Kidney tubule cell (primary cell): ENCODE measurements at places on chromosomes 6 and 20.

DNA sequence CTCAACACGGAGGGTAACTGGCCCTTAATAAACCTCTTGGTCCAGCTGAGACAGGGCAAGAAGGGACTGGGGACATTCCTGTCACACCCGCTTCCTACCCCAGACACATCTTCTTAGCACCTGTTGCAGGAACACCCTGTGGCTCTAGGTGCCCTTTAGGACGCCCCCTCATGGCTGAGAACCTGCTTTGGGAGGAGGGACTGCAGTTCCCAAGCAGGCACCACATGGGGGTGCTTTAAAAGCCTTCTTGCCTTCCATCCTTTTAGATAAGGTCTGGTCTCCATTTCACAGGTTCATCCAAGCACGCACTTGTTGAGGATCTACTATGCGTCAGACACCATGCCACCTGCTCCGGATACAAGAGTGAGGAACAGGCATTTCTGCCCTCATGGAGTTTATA, 26.6 kb downstream of the NSFL1C start:
- DNase-seq = peak; percentile 44

GRCh38 chr6:24431045-24431451, 28.3 kb downstream of the MRS2 start:
- peak; percentile 64 for DNase-seq

- DNase-seq = no peak
These were observed 43.0 kb upstream of the RANBP9 start for GRCh38 chr6:13754644-13755043.

DNA sequence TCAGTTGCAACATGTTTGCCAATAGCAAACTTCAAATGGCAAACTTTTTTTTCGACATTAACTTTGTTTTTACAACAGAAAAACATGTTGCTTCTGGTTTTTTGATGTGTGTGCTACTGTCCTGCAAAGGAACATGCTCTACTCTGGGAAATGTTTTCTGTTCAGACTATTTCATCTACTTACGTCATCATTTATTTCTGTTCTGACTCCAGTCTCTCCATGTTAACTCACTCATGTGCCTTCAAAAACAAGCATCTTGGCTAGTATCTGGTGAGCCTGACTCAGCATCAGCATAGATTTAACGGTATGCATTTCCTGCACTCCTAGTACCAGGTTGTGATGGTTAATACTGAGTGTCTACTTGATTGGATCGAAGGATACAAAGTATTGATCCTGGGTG, 36.1 kb upstream of the MAP7 start:
- DNase-seq = peak; percentile 63

DNA sequence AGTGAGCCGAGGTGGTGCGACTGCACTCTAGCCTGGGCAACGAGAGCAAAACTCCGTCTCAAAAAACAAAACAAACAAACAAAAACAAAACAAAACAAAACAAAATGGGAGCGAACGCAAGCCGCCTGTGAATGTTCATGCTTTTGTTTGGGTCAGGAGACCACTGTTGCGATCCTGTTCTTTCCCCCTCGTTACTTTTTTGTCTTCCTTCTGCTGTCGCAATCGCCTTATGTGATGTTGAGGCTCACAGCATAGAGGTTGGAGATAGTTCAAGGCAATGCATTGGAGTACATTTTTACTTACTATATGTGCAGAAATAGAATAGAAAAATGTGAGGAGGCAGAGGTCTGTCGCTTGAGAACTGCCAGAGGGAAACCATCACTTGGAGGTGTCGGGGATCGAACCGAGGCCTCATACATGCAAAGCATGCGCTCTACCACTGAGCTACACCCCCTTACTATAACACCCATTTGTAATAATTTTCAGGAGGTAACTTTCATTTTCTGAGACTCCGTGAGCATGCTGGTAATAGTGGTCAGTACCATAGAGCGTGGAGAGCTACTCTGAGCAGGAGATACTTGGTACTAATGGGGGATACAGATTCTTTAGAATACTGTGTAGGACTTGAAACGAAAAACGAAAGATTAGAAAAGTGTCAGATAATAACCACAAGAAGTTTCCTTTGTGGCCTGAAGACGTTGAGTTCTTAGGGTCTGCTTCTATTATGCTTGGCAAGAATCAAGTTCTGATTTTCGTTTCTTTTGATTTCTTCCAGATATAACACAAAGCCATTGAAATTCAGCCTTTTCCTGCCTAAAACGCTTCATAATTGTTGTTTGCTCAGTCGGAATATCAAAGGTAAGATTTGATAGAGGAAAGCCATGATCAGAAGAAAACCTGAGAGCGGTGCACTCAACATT, 121.1 kb downstream of the TRIM27 start:
- DNase-seq = peak; percentile 88

- DNase-seq = no peak
These were observed 255.5 kb downstream of the KIF16B start for GRCh38 chr20:16317445-16318362.

DNA sequence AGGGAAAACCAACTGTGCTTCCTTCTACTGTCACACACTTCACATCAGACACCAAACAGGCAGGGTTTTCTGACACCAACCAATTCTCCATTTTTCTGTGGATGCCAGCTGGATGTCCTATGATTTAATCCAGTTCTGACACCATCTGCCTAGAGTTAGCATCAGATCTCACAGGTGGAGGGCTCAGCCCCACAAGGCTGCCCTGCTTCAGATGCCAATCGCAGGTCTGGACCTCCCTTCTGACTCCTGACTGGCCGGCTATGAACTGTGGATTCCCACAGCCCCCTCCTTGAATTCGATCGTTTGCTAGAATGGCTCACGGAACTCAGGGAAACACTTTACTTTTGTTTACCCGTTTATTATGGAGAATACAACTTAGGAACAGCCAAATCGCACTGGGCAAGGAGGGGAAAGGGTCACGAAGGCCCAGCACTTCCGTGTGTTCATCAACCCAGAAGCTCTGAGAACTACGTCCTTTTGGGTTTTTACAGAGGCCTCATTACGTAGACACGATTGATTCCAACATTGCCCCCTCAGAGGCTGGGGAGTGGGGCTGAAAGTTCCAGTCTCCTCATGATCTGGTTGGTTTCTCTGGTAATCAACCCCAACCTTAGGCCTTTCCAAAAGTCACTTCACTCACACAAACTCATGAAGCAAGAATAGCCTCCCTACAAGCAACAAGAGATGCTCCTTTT, 25.4 kb upstream of the MAS1 start:
- DNase-seq = no peak

- DNase-seq = peak; percentile 52
These were observed 1.4 kb upstream of the MARCKS start for GRCh38 chr6:113855500-113856374.

GRCh38 chr6:111989743-111990142, 64.2 kb upstream of the CCN6 start:
- peak; percentile 35 for DNase-seq
